Pulmonary artery endothelial cell (primary cell): ENCODE measurements at places on chromosomes 12 and 14.

- DNase-seq, result no peak
Measured at GRCh38 chr12:41220931-41221330, 32.8 kb downstream of the PDZRN4 start.

GRCh38 chr12:90167518-90168208 lies 459.0 kb upstream of the ATP2B1 start:
- no peak for DNase-seq

GRCh38 chr12:131721548-131721947 lies 10.7 kb downstream of the SFSWAP start:
- no peak for DNase-seq

DNA sequence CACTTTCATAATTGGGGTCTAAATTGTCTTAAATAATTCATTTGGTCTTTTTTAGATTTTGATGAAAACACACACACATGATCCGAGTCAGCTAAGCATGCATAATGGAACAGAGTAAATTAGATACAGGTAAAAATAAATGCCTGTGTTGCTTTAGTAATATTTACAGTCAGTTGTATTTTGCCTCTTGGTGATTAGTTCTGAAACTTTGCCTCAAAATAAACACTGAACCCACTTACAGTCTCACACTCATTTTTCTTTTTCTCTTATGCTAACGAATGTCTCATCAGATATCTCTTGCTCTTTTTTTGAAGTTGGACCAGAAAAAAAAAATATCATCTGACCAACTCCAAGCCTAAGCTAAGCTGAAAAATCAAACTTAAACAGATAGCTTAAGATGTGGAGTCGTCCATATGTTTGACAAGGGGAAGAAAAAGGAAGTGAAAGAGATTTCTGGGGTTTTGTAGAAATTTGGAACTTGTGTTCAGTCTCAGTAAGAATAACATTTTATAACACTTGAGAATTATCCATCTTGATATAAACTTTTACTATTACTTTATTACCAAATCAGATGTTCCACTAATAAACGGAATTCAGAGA lies 592.5 kb downstream of the RPL10L start:
- DNase-seq, result no peak

GRCh38 chr14:63912286-63912685 lies 59.5 kb downstream of the SYNE2 start:
- DNase-seq, result no peak

- no peak for DNase-seq
Measured at GRCh38 chr14:68423686-68424085, 369.2 kb downstream of the ZFP36L1 start.

DNA sequence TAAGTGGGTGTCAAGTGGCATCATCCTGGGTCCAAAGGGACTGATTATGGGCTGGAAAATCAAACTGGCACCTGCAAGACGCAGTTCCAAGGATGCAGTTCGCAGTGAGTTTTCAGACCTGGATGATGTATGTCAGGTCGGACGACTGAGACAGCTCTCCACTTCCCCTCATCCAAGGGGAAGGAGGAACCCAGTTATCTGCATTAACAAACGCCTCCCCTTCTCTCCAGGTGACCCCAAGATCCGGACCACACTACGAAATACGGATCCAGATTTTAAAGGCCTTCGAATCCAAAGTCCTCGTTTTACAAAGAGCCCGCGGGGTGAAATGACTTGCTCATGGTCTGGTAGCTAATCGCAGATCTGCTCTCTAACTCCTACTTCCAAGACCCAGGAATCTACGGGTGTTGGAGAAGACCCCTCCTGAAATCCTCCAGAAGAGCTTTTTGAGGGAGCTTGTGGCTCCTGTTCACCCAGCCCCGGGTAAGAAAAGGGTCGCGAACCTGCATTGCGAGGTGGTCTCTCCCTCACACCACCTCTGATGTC lies 460 bp upstream of the SYNE2 start:
- no peak for DNase-seq

- DNase-seq, result no peak
Measured at GRCh38 chr12:120928864-120929652, 24.9 kb upstream of the SPPL3 start.

DNA sequence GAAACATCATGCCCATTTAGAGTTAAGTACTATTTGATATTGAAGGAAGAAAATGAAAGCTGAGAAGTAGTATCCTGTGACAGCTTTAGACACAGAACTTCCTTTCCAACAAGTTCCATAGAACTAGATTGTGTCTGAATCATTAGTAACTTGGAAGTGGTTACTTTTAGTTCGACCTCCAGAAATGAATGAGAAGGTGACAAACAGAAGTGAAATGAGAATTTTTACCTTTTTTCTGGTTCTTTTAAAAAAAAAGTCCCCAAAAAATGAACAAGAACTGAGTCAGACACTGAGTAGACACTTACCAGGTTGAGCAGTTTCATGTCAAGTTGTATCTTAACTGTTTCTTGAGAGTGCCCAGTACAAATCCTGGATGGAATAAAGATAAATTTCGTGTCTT lies 3.0 kb downstream of the ATP6V0A2 start:
- DNase-seq, result no peak

GRCh38 chr12:116629480-116629879 lies 70.3 kb downstream of the MAP1LC3B2 start:
- no peak for DNase-seq
